ENCODE measurements at places on chromosomes 2 and 18.

GRCh38 chr18:28952339-28952738 lies 775.4 kb upstream of the CDH2 start:
- no peak for DNase-seq

- no peak for DNase-seq
Measured at GRCh38 chr2:146927080-146927711, 917.6 kb upstream of the ACVR2A start.

DNA sequence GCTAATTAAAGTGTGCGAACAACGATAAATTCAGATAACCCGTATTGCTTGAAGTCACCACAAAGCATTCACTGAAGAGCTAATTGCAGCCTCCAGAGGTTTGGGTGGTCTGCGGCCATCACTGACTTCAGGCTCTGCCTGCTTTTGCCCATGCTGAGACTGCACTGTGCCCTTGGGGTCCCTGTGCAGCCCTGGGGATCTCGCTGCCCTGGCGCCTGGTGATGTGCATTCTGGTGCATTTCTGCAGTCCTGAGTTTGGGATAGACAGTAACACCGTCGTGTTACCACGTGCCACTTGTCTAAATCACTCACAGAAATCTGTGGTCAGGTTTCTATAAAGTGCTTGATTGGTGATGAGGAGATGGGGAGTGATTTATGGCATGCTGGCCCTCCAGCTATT lies 27.6 kb downstream of the LDLRAD4 start:
- DNase-seq = no peak

- no peak for DNase-seq
Measured at GRCh38 chr2:157523270-157524247, 79.7 kb upstream of the CYTIP start.

GRCh38 chr2:49753344-49753985 lies 599.1 kb upstream of the FSHR start:
- no peak for DNase-seq

GRCh38 chr2:143329288-143329687 lies 200.1 kb downstream of the ARHGAP15 start:
- DNase-seq = no peak

- DNase-seq = no peak
Measured at GRCh38 chr2:98009887-98010760, 14.4 kb upstream of the TMEM131 start.

- DNase-seq = no peak
Measured at GRCh38 chr2:117621326-117621725, 193.2 kb upstream of the DDX18 start.

DNA sequence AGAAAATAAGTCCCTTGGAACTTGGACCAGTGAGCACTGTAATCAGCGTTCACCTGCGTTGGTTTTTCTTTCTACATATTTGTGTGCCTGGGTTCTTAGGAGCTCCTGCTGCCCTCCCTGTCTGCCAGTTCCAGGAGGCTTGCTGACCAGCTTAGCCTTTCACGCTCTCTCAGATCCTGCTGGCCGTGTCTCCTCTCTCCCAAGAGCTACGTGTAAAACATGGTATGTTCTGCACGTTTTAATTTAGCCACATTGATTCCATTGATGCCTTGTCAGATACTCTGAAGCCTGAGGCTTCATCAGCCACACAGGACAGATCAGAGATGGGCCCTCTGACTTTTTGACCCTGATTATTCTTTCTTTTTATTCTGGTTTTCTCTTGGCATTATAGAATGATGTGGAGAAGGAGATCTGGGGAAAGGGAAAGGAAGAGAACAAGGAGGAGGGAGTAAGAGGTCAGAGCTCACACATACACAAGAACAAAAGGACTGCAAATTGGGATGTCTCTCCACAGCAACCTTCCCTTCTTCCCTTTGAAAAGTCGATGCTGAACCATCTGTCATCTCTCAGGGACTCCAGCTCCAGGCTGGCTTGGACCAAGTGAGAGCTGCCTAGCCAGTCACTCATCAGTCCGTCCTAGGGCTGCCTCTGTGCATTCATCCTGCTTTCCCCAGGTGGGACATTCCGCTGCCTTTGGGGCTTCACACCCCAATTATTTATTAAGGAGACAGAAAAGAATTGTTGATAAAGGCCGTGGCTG lies 152.8 kb downstream of the PIK3C3 start:
- no peak for DNase-seq

GRCh38 chr2:149904352-149905175 lies 317.0 kb upstream of the MMADHC start:
- no peak for DNase-seq

DNA sequence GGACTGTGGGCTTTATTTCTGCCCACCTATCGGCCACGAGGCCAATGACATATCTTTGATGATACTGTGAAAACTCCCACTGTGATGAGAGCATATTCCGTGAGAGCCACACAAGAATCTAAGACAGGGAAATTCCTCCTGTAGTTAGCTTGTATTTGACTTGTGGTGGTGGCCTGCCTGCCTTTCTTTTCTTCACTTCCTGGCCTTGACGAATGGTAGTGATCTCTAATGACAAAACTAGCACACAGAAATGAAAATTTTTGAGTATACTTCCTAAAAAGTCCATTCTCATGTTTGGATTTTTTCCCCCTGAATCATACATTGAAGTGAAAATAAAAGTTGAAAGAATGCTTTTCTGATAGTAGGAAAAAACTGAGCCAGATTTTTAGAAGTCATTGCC lies 94.4 kb downstream of the MGAT5 start:
- no peak for DNase-seq

DNA sequence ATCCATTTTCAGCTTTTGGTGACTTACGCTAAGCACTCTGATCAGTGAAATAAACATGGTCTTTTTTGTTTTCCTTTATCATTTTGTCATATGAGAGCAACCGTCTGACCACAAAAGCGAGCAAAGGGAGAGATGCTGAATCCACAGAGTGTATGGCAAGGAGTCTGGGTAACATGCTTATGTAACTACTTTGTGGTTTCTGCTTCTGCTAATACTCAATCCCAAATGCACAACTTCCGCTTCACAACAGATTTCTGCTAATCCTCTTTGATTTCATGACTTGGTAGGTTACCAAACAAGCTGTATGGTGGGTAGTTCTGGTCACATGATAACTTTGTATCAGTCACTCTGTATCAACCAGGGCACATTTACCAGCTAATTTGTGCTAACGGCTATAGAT lies 908.4 kb upstream of the CRIM1 start:
- no peak for DNase-seq

DNA sequence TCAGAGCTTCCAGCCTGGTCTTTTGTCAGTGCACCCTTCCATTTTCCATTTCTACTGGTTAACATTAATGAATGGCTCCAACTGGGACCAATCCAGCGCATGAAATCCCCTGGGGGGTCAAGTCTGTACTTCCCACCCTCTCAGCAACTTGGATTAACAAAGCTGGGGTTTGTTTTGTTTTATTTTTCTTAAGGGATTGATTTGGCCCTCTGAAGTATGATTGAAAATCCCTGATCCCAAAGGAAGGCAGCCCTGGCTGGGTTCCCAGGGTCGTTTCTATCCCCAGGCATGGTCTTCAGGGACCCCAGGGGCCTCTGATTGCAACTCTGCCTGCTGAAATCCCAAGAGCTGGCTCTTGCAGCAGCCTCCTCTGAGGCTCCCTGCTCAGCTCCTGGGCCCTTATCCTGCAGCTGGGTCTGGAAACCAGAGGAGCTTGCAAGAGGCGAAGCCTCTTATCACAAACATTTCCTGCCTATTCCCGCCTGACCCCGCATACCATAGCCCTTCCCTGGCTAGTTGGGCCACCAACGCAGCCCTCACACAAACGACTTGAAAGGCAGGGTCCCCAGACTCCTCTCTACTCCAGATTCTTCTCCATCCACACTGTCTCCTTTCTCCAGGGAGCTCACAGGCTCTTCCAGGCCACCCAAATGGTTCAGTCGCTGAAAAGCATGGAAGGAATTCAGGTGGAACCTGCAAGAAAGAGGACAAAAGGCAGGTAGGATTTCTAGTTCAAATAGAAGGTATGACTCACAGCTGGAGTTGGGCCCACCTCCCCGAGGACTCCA lies 109.7 kb upstream of the PKDCC start:
- DNase-seq = no peak

DNA sequence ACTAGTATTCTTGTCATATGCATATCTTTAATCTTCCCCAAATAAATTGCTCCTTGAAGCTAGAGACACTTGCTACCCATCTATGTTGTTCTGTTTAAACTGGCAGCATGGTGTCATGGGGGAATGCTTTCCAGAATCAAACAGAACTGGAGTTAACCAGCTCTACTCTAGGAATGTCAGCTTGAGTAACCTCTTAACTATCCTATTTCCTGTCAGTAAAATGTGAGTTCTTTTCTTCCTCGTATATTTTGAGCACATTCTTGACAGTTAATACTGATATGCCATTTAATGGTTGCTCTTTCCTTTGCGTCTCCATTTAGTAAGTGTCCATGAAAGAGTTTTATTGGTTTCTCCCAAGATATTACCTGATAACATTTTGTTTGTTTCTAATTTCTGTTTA lies 23.0 kb downstream of the CNTNAP5 start:
- DNase-seq = no peak

DNA sequence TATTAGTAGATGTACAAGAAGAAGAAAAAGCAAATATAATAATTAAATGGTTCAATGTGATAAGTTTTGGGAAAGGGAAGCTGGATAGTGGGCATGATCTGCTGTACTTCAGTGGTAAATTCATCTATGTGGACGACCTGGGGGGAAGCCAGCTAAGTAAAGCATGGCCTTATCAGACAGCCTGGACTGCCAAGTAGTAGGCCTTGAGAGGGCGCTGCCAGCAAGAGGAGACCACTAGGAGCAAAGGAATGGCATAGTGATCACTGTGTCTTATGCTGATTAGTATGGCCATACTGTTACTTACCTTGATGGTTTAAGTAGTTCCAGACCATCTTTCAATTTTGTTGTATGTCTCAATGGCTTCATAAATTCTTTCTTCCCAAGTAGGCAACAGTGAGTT lies 287.6 kb downstream of the SETBP1 start:
- no peak for DNase-seq

Measured in aorta (tissue), 5 donors.